ENCODE measurements at places on chromosomes 2 and 18.

DNA sequence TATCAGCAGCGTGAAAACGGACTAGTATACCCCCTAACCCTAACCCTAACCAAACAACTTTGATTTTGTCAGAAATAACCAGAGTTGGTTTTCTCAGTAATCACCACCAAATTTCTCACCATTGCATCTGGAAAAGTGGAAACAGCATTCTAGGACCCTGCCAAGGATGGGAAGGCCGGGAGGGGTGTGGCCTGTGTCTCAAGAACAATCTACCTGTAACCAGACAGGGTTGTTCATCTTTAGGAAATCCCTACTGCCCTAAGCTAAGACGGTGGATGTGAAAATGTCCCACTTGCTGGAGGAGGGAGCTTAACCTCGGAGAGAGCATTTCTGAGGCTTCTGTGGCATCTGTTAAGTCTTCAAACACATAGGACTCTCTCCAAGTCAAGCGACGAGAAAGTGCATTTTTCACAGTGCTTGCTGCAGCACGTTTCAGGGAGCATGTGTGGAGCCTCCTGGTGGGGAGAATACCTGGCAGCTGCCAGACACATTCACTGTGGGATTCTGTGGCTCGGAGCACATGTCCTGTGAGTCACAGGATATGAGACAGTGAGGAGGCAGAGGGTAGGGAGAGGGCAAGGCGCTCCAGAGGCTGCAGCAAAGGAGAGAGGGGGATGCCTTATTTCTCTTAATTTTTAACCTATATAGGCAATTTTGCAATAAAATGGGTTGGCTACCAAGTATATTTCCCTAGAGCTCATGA, 207.5 kb downstream of the SPP2 start:
- DNase-seq = no peak

DNA sequence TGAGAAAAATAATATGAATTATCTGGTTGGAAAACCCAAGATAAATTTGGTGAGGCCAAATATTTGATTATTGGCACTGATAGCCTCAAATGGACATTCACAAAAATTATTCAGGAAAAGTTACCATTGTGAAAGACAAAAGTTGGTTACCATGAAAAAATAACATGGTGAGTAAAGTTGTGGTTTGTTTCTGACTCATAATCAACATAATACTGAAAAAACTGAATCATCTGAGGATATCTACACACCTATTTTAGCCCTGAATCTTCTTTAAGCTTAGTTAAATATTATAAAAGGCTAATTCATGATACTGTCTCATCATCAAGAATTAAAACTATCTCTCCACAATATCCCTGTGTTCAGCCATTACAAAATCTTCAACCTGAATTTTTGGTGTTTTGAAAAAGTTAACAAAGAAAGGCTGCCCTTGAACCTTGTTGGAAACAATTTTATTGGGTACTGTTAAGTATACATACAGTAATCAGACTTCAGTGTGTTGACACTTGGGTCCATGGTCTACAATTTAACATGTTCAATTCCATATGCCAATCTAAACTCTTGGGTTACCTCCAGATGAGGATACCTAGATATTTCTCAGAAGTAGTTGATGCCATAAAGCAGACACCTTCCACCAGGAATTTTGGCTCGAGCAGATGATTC, 607.5 kb upstream of the SLC39A10 start:
- DNase-seq = no peak

GRCh38 chr2:16438613-16439321, 226.9 kb downstream of the CYRIA start:
- no peak for DNase-seq

GRCh38 chr2:86476918-86477317, 35.7 kb downstream of the KDM3A start:
- no peak for DNase-seq

DNA sequence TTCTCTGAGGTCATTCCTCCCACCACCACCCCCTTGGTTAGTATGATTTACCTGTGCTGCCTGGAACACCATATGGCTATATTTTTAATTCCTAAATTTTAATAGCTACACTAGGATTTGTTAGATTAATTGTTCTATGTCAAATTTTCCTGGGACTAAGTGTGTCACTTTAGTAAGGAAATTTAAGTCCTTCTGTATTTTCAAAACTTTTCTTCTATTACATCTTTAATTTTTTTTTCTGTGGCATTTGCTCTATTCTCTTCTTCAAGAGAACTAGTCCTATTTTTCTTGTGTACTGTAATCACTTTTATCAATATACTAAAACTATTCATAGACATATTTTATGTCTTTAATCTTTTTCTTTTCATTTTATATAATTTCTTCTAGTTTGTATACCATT, 456.9 kb downstream of the ARHGAP15 start:
- no peak for DNase-seq

DNA sequence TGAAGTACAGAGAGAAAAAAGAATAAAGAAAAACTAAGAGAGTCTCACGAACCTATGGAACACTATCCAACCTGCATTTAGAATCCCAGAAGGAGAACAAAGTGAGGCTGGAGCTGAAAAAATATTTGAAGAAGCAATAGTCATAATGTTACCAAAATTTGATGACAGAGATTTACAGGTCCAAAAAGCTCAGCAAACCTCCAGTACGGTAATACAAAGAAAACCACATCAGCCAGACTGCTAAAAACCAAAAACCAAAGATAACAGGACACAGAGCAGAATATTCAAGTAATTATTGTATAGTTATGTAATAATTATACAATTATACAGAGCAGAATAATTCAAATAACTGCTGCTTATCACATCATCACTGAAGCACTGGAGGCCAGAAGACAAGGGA, 23.7 kb downstream of the ATL2 start:
- no peak for DNase-seq

- DNase-seq = no peak
Measured at GRCh38 chr2:59301466-59302402, 1060.6 kb upstream of the FANCL start.

DNA sequence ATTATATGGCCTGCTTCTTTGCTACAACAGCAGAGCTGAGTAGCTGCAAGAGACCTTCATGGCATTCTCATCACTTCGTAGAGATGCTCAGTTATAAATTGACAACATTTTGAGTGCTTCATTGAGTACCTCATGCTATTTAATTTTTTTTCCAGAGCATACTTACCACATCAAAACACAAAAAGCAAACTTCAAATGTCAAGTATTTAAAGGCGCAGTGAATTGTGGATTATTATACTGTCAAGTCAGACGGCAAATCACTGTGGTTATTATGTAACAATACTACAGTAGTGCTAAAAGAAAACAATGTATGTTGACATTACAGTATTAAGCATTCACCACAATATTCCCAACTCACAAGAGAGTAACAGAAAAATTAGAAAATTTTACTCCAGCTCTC, 12.5 kb downstream of the ZC3H8 start:
- DNase-seq = no peak

DNA sequence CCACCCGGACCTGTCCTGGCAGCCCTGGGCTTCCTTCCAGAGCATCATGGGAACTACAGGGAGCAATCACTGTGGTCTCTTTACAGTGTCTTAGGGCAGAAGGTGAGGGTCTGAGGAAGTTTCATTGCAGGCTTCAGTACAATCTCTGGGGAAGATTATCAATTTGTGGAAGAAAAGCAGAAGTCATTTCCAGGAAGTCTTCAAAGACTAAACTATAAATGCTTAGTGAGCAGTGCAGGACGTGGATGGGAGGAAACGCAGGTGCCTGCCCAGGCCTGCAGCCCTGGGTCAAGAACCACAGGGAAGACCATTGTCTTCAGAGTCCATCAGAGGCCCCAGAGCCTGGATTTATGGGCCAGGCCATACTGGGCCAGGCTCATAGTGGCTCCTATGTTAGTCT, 54.3 kb downstream of the INO80C start:
- no peak for DNase-seq

GRCh38 chr18:23384778-23385736, 68.0 kb upstream of the RIOK3 start:
- DNase-seq = no peak

GRCh38 chr2:32355976-32356680, 695 bp upstream of the BIRC6 start:
- peak; percentile 0 for DNase-seq

DNA sequence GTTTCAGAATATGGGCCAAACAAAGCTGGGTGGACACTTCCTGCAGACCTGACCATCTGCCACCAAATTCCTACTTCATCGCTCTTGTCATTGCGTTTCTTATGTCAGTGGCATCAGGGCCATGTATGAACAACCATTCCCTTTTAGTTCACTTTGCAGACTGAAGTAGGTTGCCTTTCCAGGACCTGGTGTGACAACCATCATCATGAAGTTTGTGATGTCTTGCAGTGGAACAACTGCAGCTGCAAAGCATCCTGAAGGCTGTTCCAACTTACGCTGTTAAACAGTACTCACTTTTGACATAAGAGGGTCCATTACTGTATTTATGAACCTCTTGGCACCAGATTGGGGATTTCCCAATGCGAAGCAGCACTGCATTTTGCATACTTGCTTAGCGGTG, 511.6 kb downstream of the ARHGAP15 start:
- no peak for DNase-seq

DNA sequence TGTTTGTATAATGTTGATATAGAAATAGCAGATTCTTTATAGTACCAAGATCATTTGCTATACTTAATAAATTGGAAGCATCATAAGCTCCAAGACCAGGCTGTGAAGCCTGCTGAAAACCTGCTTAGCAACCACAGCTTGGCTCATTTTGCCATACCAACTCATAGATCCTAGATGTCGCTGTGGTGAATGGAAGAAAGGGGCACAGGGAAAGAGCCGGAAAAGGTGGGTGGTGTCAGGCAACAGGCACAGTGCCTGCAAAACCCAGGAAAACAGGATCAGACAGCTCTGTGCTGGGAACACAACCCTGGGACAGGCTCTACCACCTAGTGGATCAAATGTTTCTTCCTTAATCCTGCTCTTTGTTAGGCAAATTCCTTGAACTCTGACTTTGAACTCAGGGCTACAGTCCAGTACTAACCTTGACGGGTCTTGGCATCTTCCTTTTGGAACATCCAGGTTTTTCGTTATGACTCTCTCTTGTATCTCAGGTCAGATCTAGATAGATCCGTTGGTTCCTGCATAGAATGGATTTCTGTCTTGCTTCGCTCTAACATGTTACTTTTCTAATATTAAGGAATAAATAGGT, 31.6 kb downstream of the TWSG1 start:
- no peak for DNase-seq

DNA sequence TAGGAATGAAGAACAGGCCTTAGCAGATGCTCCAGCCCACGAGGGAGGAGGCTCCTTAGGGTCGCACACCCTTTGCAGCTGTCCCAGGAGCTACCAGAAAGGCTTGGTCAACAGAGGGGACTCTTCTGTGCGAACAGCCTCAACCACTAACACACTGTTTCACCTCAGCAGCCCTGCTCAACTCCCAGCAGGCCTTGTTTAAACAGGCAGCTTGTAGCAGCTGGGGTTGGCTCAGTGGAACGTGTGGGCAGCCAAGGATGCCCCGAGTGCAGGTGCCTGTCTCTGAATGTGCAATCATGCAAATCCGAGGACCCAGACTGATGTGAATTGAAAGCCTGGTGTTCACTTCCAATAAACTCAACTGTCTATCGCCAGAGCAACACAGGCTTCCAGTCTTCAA, 88.7 kb upstream of the CXCR4 start:
- no peak for DNase-seq

DNA sequence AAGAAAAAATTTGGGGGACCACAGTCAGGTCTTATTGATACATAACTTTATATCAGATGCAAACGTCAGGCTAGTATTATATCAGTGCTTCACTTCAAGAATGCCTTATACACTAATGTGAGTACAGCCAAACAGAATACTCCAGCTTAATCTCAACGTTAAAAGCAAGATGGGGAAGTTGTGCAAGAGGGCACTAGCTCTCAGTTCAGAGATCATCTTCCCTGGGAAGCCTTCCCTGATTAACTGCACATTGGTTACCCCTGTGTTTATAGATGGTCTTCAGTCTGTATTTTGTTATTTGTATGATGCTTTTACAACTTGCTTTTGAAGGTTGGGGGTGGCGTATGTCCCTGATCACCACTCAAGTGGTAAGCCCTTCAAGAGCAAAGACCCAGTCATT, 11.4 kb downstream of the EPAS1 start:
- DNase-seq = no peak

All from T-helper 2 cell (primary cell).